ENCODE measurements at places on chromosomes 4 and X.

- no peak for DNase-seq
Observed at GRCh38 chrX:40022421-40022820, 75.3 kb downstream of the BCOR start.

DNA sequence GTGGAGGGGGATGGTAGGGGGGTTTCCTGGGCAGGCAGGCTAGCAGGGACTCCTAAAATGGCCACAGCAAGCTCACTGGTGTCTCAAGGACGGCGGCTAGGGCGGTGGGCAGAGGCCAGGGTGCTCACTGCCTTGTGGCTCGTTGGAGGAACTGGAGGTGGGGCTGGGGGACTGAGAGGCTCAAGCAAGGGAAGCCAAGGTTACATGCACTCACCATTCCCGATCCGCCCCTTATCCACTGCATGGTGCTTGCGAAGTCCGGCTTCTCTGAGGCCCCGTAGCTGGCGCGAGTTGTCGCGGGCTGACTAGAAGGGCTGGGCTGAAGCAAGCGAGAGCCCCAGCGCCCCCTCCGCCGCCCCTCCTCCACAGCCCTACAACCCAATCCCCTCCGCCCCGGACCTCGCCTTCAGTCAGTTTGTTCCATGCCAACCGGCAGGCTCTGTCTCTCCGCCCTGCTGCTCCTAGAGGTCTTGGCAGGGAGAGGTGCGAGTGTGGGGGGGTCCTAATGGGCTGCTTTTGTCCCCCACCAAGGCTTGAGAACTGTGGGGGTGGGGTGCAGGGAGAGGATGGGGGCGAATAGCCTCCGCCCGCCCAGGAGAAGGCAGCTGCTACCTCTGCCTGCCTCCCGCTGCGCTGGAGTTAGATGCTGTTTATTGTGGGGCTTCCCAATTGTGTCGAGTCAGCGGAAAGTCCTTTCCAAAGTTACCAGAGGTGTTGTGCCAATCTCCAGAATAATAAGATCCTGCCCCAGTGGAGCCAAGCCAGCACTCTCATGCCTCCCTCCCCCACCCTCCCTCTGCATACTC, at the start of gene ARHGEF9:
Gene ARHGEF9 (minus strand): TSS at position 313 of the 806 bp plus-strand sequence. CDS start 69 bp downstream, at position 244.
- DNase-seq = no peak

- DNase-seq = no peak
Observed at GRCh38 chr4:170090352-170091052, 746 bp upstream of the AADAT start.

DNA sequence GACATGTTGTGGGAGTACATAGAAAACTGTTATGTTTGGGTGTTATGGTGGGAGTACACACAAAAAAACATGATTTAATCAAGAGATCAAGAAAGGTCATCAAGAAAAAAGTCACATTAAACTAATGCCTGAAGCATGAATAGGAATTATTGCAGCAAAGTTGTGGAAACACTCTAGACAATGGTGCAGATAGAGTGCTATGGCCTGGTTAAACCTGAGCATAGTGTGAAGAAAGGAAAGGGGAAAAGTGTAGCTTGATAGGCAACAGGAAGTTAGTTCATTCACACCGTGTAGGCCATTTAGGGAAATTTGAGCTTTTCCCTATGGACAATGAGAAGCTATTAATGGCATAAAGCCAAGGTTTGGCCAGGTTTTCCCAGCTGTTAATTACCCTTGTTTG, 162.1 kb upstream of the EMCN start:
- DNase-seq = no peak

- DNase-seq = no peak
Observed at GRCh38 chr4:3822230-3822947, 56.2 kb downstream of the ADRA2C start.

GRCh38 chr4:152360045-152360410, 175.9 kb downstream of the FBXW7 start:
- DNase-seq = no peak

GRCh38 chrX:84830836-84831235, 172.8 kb upstream of the APOOL start:
- no peak for DNase-seq

GRCh38 chrX:23668335-23668734, 1.0 kb downstream of the PRDX4 start:
- DNase-seq = no peak

DNA sequence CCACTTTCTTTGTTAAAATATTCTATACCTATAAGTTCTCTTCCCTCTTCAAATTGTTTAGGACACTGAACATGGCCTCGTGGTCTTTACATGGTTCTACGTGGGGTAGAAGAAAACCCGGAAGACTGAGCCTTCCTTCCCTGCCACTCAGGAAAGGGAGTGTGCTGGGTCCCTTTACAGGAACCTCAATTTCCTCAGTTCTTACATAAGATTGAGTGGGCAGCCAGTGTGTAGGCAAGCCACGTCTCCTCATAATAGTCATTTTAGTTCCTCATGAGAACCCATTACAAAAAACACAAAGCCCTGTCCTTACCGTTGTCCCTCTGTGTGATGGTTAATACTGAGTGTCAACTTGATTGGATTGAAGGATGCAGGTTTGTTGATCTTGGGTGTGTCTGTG, 28.7 kb upstream of the SMIM10L2A start:
- DNase-seq = no peak

All from epithelial cell of proximal tubule (primary cell).